ENCODE measurements at places on chromosomes 4 and X.

DNA sequence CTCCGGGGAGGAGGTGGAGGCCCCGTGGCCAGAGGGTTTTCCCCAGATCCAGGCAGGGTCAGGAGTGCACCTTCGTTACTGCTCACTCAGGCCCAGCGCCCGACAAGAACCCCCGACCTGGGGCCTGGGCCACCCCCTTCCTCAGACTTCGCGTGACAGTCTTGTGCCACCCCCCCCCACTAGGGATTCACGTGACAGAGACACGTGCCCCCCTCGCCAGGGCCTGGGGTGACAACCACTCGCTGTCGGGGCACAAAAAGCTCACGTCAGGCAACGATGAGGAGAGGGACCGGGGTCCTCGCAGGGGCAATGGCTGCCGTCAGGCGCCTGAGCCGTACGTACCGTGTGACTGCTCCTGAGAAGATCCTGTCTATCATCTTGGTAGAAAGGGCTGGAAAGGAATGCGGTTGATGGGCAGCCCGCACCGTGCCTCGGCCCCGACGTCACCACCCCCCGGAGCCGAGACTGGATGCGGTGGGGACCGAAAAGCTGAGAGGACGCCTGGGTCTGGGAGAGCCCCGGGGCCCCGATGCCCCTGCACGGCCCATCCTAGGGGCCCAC is 23.0 kb upstream of the GTPBP6 start:
- no peak for DNase-seq

- no peak for DNase-seq
Observed at GRCh38 chr4:69689599-69689998, 36.6 kb upstream of the UGT2A1 start.

DNA sequence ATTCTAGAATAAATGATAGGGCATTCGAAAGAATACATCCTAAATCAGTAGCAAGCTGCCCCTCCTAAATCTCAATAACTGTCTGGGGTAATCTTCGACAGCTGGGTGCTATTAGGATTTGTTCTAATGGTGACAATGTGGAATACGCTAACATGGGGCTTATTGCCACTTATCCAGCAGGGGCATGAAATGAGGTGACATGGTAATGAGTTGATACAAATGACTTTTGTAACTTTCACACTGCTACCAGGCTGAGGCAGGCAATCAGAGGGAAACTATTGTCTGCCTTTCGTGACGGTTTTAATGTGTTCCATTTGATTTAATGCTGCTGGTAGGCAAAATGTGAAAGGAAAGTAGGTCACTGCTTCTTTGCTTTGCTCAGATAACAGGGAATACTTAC is 1047.4 kb upstream of the PABPC4L start:
- DNase-seq = no peak

DNA sequence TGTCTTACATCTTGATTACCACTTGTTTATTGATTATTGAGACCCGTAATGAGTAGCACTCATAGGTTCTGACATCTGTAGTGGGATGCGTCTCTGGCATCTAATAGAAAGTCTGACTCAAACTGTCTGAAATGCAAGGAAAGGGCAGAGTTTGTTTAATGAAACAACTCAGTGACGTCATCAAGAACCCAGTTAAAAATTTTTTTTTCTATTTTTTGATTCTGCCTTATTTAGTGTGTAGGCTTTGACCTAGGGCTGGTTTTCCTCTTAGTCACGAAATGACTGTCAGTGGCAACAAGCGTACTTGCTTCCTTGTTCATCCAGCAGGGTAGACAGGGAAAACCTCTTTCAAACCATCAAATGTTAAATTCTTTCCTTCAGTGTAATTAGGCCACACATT is 3.1 kb upstream of the CDKL5 start:
- no peak for DNase-seq

DNA sequence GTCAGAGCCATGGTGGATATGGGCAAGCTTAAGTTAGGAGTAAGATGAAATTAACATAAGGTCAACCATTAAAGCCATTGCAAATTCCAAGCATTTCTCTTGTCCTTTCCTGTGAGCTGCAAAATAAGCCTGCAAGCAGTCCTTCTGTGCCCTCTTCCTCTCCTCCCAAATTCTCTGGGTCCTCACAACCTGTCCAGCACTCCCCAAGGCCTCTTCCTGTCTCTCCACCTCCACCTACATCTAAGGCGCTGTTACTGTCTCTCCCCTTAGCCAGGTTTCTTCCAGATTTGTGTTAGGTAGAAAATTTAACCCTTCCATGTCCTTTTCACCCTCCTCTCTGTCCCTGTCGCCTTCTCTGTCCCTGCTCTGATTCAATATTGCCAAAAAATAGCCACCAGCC is 22.2 kb downstream of the ETDC start:
- no peak for DNase-seq

- no peak for DNase-seq
Observed at GRCh38 chr4:147950841-147951240, 219.0 kb downstream of the ARHGAP10 start.

GRCh38 chr4:90745176-90745575 is 618.0 kb downstream of the CCSER1 start:
- DNase-seq = no peak

GRCh38 chr4:10898072-10898471 is 213.5 kb upstream of the CLNK start:
- no peak for DNase-seq

DNA sequence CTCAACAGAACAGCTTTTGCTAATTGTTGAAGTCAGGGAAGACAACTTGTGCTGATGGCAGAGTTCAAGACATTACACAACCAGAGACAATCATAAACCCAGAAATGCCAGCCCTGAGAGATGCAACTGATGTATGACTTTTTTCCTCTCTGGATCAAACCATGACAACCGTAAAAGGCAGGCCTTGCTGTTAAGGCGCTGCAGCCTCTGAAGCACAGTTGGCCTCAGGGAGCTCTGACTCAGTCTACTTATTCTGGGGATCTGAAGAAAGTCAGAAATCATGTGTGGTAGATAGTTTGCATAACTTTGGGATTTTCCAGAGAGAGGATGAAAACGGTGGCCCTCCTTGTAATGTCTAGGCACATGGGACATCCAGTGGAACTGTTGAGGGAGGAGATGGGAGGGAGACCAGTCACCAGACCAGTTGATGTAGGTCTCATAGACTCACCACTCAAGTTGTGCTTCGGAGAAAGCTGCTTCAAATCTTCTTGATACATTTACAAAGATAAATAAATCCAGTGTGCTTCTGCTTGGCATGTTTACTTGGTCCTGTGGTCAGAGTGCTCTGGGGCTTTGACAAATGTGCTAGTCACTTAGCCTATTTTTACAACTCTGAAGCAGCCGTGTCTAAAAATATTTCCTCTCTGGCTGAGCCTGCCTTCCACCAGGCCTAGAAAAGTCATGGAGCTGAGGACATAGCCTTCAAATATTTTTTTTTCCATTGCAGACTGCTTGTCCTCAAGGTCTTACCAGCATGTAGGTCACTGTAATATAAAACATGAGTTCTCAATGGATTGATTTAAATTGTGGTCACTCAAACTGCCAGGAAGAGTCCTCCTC is 7.5 kb downstream of the HADH start:
- DNase-seq = no peak

GRCh38 chr4:125787707-125788106 is 473.0 kb downstream of the FAT4 start:
- no peak for DNase-seq

DNA sequence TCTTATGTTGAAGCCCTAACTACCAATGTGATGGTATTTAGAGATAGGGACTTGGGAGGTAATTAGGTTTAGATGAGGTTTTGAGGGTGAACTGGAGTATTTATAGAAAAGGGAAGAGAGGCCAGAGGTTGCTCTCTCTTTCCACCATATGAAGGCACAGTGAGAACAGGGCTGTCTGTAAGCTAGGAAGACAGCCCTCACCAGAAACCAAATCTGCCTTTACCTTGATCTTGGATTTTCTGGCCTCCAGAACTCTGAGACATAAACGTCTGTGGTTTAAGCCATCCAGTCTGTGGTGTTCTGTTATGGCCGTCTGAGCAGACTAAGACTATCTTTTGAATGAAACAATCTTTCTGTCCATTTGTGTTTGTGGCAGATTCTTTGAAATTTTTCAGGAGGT is 223.7 kb downstream of the PDHA2 start:
- no peak for DNase-seq

DNA sequence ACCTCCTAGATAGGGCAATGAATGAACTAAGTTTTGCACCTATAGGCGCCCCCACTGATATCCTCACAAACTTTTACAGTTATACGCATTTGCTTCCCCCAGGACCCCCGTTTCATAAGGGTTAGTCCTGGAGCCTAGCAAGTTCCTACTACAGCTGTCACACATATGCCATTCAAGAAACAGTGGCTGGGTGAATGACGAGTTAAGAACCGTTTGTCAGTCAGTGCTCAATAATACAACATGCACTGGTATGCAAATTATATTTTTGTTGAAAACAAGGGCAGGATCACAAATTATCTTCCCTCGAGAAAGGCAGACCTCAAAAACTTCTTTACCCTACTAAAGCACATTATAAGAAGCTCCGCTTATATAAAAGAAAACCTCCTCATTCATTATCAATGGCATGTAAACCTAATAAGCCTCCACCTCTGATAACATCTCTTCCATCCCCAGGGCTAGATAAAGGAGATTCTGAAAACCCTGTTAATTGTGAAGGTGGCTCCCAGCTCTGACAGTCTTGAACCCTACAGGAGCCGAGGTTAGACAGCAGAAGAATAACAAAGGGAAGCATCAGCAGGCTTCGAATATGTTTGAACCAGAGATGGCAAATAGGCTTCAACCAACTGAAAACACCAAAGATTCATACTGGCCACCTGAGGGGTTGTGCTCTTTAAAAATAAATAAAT is 40.3 kb downstream of the AFAP1 start:
- DNase-seq = no peak

GRCh38 chr4:78079726-78080430 is 22.8 kb downstream of the FRAS1 start:
- no peak for DNase-seq

DNA sequence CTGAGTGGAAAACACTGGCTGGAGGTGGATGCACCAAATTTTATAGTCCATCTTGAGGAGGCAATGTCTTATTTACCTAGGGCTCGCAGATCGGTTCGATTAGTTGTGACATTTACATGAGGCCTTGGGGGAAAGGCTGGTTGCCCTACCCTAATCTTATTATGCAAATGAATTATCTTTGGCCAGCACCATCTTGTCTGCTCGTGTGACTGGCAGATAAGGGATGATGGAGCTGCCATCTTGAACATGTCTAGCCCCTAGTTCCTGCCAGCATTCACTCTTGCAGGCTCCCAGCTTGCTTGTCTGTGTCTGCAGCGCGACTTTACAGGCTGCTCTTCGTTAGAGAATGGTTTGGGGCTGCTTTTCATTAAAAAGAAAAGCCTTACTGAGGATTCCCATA is 61.9 kb downstream of the SEC24B start:
- DNase-seq = no peak

DNA sequence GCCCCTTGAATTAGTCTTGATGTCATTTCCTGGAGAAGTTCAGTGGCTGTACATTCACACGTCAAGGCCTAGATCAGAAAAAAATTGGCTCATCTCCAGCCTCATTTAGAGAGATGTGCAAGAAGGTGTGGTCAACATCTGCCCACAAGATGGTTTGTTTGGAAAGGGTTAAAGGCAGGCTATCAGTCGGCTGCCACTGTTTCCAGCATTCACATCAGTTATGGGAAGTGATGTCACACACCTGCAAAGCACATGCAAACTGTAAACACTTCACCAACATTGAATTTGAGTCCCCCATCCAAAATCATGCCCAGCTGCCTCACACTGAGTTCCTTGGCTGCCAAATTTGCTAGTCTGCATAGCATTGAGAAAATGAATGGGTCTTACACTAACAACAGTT is 498.3 kb upstream of the INTU start:
- DNase-seq = no peak
